Muscle of leg (tissue), 16 donors: ENCODE measurements at places on chromosomes 5 and 9. TPM values are rescaled to one million over a fixed set of nuclear protein-coding genes. Genes with fewer than 3 reads are reported as not detected.

Gene PHAX
- 36.4 TPM for total RNA-seq

Gene ANKRD34B
- 0.13 TPM for total RNA-seq

Gene SNCAIP
- total RNA-seq: 10.3 TPM

Gene ABCA1
- total RNA-seq: 12.1 TPM

Gene FGF18
- 27.8 TPM for total RNA-seq

Gene MRPS30
- 50.6 TPM for total RNA-seq

Gene CARD6
- total RNA-seq: 2.2 TPM

Gene JAK2
- 10.6 TPM for total RNA-seq

Gene NUTM2F
- total RNA-seq: not detected

Gene PPP1R26
- 10.2 TPM for total RNA-seq

Gene EPB41L4A
- total RNA-seq: 7.4 TPM

Gene SLC1A3
- total RNA-seq: 19.5 TPM

Gene PDZD2
- 4.6 TPM for total RNA-seq

Gene ALG2
- total RNA-seq: 21.9 TPM

Gene OGN
- 454 TPM for total RNA-seq

Gene IRX1
- total RNA-seq: 1.2 TPM
